ENCODE measurements at places on chromosomes 1 and 21.

DNA sequence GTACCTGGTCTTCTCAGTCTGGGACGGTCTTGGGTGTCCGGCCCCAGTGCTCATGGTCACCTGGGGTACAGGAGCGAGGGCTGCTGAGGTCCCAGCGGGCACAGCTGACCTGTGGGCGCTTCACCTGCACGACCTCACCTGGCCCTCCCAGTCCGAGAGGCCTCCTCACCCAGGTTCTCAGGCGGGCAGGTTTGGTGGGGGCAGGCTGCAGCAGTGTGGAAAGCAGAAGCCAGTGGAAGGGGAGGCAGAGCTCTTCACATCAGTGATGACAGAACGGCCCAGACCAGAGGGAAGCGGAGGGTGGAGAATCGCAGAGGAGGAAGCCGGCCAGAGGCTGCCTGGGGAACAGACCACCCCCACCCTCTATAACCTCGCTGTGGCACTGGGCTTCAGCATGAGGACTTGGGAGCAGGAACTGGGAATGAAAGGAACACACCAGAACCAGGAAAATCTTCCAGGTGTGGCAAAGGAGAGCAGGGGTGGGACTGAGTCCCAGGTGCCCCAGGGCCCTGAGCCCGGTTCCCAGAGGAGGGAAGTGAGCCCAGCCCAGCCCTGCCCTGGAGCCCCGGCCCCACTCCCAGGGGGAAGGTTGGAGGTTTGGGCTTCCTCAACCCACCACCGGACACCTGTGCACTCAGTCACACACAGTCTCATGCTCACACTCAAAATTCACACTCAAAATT, 265.2 kb upstream of the VAMP3 start:
- DNase-seq, result no peak

DNA sequence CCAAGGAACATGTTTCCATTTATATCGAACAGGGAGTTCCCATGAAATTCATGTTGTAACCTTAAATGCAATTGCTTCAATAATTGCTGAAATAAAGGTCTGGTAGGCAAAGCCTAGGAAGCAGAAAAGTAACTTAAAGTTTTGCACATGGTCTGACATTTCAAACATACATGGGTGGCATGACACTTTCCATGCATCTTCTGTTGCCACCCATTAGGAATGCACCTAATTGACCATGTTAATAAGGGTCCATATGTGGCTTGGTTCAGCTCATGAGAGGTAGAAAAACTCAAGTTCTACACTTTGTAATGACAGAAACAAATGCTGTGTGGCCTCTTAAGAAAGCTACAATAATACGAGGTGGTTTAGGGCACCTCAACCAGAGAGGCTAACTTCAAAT, 72.0 kb upstream of the GORAB start:
- no peak for DNase-seq

DNA sequence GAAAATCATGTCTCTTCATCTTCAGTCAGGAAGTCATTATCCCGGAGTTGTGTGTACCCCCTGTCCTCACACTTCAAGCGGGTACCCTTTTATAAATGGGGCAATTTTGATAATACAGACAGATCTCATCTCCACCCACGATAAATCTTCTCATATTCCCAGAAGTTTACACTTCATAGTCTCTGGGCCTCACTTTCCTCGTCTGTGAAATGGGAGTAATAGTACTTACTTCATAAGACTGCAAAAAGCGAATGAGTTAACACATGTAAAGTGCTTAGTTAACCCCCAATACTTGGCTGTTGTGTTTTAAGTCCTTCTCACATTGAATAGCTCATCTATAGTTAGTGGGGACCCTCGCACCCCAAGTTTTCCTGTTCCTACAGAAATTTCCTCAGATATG, 820 bp downstream of the NUP210L start:
- no peak for DNase-seq

- DNase-seq, result no peak
These were observed 156.9 kb downstream of the RUNX1 start for GRCh38 chr21:34892209-34892608.

DNA sequence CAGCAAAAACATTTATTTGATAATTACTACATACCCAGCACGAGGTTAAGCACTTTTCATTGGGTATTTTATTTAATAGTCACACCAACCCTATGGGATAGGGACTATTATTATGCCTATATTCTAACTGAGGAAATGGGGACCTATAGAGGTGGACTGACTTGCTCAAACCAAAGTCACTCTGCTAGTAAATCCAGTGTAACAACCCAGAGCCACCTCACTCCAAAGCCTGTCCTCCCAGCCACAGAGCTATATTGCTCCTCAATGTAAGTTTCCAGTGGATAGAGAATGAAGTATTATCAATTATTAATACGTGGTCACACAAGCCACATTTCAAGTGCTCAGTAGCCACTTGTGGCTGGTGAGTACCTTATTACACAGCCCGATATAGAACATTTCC, 97.5 kb downstream of the RGS2 start:
- DNase-seq, result no peak

GRCh38 chr1:221347706-221348105, 394.2 kb downstream of the DUSP10 start:
- DNase-seq, result no peak

DNA sequence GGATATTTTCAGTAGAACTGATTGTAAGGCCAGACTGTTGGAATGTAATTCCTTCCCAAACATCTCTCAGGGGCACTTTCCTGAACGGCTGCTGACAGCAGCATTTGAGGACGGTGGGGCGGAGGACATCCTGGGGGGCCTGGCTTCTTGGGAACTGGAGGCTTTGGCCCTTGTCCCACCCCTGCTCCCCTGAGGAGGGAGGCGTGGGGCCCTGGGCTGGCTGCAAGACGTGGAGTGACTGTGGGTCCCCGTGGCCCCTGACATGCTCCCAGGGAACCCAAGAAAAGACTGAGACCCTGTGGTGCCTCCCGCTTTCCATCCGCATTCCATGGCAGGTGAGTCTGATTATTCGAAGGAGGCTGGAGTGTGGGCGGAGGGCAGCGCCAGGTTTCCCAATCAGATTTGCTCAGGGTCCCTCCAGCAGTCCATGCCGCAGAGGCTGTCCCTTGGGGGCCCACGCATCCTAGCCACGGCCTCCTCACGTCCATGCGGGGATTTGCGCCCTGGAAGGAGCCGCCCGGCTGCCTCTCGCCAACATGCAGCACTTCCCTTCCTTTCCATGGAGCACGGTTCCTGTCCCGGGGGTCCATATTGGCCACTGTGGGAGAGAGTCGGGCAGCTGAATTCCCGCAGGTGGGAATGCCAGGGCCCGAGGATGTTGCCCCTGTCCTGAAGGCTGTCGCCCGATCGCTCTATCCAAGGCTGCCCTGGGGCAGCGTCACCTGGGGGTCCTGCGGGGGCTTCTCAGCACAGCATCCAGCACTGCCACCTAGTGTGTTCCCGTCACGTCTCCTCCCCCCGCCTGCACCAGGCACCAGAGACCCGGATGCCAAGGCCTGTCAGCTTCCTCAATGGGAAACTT, 69.0 kb downstream of the FAAP20 start:
- no peak for DNase-seq

GRCh38 chr1:183758913-183759312, 46.0 kb upstream of the RGL1 start:
- no peak for DNase-seq
